GM23248 (cell line): ENCODE measurements at places on chromosomes 1 and 21. TPM values are rescaled to one million over a fixed set of nuclear protein-coding genes. Genes with fewer than 3 reads are reported as not detected.
A peak's percentile ranks its signal among the peaks of the same experiment; 100 is the strongest.

UMODL1 gene
- total RNA-seq, result not detected in 2 replicates

GRCh38 chr21:38683222-38683621, 122.5 kb upstream of the ETS2 start:
- no peak overlapping the region for H3K27ac ChIP-seq
- H3K36me3 ChIP-seq, result no peaks in the 10 kb centered on the region
- peaks cover 20% of the 10 kb centered on the region for H3K4me1 ChIP-seq
- H3K27me3 ChIP-seq, result no peaks in the 10 kb centered on the region; the same call in 1 of the 2 replicates
- H3K4me3 ChIP-seq, result no peak overlapping the region
- peak; percentile 45 for DNase-seq

DNA sequence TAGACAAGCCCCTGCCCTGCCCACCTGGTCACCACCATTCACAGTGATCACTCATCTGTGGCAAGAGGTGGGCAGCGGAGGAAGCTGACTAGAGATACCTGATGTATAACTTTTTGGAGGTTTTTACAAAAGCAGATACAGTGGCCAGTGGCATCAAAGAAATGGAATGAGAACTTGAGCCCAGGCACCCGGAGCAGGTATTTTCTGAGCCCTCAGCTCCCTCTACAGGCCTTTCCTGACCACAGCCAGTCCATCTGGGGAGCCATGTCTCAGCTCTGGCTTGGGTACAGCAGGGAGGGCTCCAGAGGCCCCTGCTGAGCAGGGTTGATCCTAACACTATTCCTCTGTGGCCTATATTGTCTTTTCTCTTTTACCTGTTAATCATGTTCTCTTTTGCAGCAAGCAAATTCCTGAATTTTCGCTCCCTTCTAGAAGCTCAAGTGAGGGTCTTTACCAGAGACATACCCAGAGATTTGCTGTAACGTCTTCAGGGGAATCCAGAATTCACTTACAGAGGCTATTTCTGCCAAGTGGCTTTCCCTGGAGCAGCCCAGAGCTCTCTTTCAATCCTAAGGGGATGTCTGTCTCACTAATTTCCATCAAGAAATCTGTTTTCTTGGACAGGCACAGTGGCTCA, 27.3 kb downstream of the GPR157 start:
- no peaks in the 10 kb centered on the region for H3K27me3 ChIP-seq

- H3K36me3 ChIP-seq, result no peaks in the 10 kb centered on the region
- no peak for DNase-seq
- H3K4me3 ChIP-seq, result no peak within 1 kb of the TSS
- H3K27me3 ChIP-seq, result no peaks in the 10 kb centered on the region
- no peak within 1 kb of the TSS for H3K27ac ChIP-seq
These were observed at the start of gene ANKRD65 for GRCh38 chr1:1421147-1421906. ANKRD65 (minus strand) TSS chr1:1421276; CDS start chr1:1421005, 271 bp downstream.

FCRL1 gene
- total RNA-seq, result not detected in 2 replicates

- no peak for DNase-seq
- H3K4me1 ChIP-seq, result no peaks in the 10 kb centered on the region
- no peaks in the 10 kb centered on the region for H3K36me3 ChIP-seq
- no peaks in the 10 kb centered on the region for H3K27me3 ChIP-seq
- no peak overlapping the region for H3K27ac ChIP-seq
These were observed 45.9 kb upstream of the CSF3R start for GRCh38 chr1:36528361-36529349.

DNA sequence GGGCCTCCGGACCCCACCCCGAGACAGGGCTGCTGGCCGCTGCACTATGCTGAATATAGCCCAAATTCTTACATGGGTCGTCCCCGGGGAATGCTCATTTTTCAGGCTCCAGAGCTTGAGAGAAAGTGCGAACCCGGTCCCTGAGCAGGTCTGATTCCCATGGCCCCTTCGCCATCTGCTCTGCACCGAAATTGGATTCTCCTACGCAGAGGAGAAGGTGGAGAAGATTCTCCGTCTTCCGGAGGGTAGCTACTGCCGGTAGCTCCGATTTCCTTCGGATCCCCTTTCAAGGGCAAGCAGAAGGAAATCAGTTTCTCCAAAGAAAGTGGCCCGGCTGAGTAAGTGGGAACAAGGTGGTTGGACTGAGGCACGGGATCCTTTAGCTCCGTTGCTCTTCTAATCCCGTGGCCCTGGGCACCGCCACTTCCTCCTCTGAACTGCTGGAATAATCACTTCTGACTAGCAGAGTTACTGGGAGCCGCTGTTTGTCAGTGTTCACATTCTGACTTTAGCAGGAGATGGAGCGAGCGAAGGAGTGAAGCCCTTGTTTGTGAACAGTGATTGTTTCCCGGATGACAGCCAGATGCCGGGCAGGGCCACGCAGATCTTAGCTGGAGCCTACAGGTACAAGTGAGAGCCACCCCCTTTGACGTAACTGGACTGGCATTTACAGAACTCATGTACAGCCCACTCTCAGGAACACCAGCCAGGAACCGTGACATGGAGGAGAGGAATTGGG, 1.1 kb upstream of the ZNF496 start:
- peak overlapping the region; percentile 90 for H3K4me3 ChIP-seq
- peak overlapping the region; percentile 54 for H3K27ac ChIP-seq
- H3K27me3 ChIP-seq, result no peaks in the 10 kb centered on the region
- peak; percentile 60 for DNase-seq
- H3K36me3 ChIP-seq, result no peaks in the 10 kb centered on the region; the same call in 1 of the 2 replicates

S100A16 gene
- 495 and 615 TPM in 2 replicates for total RNA-seq

- no peaks in the 10 kb centered on the region for H3K27me3 ChIP-seq
- peak overlapping the region; percentile 70 for H3K27ac ChIP-seq
- H3K4me1 ChIP-seq, result peaks cover 30% of the 10 kb centered on the region
- DNase-seq, result peak; percentile 90
These were observed 75.2 kb downstream of the NFIA start for GRCh38 chr1:61157468-61157987.

- DNase-seq, result no peak
- H3K27me3 ChIP-seq, result no peaks in the 10 kb centered on the region
- no peaks in the 10 kb centered on the region for H3K36me3 ChIP-seq
- peak overlapping the region; percentile 91 for H3K27ac ChIP-seq
- no peak overlapping the region for H3K4me3 ChIP-seq
- H3K4me1 ChIP-seq, result peaks cover 17% of the 10 kb centered on the region
These were observed 117.5 kb downstream of the TOMM20 start for GRCh38 chr1:235011064-235011598.

DNA sequence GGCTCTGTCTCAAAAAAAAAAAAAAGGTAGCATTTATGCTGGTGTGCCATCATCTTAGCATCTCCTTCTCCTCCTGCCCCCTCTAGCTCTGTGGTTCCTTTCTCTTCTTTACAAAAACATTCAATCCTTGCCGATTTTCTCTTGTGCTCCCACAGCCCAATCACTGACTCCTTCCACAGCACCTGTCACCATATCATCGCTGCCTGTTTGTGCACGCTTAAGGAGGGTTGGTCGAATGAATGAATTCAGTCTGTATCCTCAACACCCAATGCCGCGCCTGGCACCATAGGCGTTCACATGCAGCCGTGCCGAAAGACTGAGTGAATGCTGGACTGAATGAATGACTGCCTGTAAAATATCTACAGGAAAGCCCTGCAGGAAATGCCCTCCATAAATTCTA, 7.9 kb downstream of the RNU5D-1 start:
- no peak for DNase-seq
- H3K4me1 ChIP-seq, result peaks cover 5% of the 10 kb centered on the region
- no peaks in the 10 kb centered on the region for H3K27me3 ChIP-seq
- no peak overlapping the region for H3K4me3 ChIP-seq
- no peaks in the 10 kb centered on the region for H3K36me3 ChIP-seq

ATP6V1G3 gene
- not detected in 2 replicates for total RNA-seq

CR2 gene
- not detected in 2 replicates for total RNA-seq

DNA sequence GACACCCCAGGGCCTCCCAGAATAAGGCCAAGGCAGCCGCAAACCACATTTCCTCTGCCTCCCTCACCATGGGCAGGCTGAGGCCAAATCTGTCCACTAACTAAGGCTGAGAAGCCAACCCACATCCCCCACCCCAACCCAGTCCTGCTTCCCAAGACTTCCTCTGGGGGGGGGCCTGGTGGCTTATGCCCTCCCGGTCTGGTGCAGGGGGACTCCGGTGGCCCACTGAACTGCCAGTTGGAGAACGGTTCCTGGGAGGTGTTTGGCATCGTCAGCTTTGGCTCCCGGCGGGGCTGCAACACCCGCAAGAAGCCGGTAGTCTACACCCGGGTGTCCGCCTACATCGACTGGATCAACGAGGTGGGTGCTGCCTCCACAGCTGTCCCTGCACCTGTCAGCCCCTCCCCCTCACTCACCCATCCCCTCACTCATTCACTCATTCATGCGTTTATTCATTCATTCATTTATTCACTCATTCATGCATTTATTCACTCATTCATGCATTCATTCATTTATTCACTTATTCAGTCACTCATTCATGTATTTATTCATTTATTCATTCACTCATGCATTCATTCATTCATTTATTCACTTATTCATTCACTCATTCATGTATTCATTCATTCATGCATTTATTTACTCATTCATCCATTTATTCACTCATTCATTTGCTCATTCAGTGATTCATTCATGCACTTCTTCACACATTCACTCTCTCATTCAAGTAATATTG, 7.3 kb downstream of the CTRC start:
- no peaks in the 10 kb centered on the region for H3K36me3 ChIP-seq
- H3K27ac ChIP-seq, result no peak overlapping the region
- no peaks in the 10 kb centered on the region for H3K27me3 ChIP-seq
- H3K4me1 ChIP-seq, result no peaks in the 10 kb centered on the region

IL22RA1 gene
- not detected in 2 replicates for total RNA-seq

DNA sequence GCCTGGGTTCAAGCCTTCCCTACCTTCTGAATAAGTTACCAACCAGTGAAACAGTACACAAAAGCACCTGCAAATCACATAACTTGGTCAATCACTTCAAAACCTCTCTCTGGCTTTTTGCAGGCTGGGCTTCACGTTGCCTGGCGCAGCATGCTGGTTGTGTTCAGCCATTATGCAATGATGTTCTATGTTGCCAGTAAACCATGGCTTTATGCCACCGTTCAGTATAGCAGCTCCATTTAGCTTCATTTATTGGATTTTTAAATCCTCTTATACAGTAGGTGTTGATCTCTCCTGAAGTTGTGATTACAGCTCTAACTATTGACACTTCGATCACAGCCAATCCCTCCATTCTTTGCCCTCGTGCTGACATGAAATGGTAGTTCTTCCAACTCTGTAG, 233.6 kb upstream of the PTBP2 start:
- DNase-seq, result peak; percentile 52
- H3K4me1 ChIP-seq, result peaks cover 4% of the 10 kb centered on the region; the same call in 1 of the 2 replicates
- H3K27ac ChIP-seq, result no peak overlapping the region
- H3K4me3 ChIP-seq, result no peak overlapping the region

DNA sequence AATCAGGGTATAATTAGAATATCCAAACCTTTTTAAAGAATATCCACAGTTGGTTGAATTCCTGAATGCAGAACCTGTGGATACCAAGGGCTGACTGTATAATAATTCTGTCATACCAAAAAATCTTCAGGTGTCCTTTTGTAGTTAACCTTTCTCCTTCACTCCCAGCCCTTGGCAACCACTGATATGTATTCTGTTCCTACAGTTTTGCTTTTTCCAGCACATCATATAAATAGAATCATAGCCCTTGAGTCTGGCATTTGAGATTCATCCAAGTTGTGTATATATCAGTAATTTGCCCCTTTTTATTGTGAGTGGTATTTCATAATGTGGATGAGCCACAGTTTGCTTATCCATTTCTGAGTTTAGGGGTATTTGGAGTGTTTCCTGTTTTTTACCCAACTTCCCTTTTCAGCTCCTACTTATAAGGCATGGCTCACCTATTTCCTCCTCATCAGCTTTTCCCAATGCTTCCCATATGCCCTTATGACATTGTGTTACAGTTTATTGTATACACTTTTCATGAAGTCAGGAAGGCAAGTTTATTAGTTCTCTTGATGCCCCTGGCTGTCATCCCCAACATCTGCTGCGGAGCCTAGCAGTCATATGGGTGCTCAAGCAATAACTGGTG, 35.0 kb upstream of the AGO1 start:
- H3K4me1 ChIP-seq, result 0 out of 2 replicates have a peak, but pooled peaks cover 9% of the 10 kb centered on the region
- no peak for DNase-seq
- no peak overlapping the region for H3K4me3 ChIP-seq
- no peaks in the 10 kb centered on the region for H3K27me3 ChIP-seq
- no peak overlapping the region for H3K27ac ChIP-seq

ST6GALNAC3 gene
- total RNA-seq, result not detected in 2 replicates

DNA sequence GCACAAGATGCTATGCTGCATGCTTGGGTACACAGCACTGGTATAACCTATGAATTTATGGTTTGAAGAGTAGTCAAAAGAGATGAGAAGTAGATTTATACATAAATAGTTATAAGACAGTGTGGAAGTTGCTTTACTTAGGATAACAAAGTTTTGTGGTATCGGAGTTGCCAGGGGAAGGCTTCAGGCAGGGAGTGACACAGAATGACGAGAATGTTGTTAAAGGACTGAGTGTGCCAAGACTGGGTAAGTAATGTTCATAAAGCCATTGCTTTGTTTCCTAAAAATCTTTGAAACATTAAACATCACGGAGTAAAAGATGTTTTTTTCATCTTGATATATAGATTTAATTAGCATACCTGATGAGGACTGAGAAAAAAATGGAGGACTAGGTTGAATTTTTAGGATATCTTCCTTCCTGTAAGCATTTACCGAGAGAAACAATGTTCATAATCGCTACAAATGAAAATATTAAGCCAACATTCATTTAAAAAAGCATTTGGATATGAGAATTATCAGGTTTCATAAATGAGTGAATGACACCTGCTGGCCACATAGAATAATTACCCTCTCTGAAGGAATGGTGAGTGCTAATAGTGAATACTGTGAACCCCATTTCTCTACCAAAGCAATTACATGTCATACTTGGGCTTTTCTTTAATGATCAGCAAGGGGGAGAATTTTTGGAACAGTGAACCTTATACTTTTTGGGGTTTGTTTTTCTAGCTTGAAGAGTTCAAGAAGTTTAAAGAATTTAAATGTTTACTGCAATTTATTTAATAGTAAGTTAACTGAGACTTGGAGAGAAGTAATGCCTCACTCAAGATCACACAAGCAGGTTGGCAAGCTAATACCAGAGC, 28.4 kb downstream of the EXTL2 start:
- H3K36me3 ChIP-seq, result no peaks in the 10 kb centered on the region
- H3K4me1 ChIP-seq, result peaks cover 41% of the 10 kb centered on the region

GRCh38 chr1:23371987-23372880, 2.6 kb upstream of the ZNF436 start:
- no peak for DNase-seq

NKAIN1 gene
- 0.11 TPM in 1 of 2 replicates, not detected in the other for total RNA-seq
